Stimulated activated CD4-positive, alpha-beta T cell treated with anti-CD3 and anti-CD28 coated beads, Interleukin-4, amount 100 ng/mL, for 48 hours (primary cell): ENCODE measurements at places on chromosomes 7 and 10.
A peak's percentile ranks its signal among the peaks of the same experiment; 100 is the strongest.

DNA sequence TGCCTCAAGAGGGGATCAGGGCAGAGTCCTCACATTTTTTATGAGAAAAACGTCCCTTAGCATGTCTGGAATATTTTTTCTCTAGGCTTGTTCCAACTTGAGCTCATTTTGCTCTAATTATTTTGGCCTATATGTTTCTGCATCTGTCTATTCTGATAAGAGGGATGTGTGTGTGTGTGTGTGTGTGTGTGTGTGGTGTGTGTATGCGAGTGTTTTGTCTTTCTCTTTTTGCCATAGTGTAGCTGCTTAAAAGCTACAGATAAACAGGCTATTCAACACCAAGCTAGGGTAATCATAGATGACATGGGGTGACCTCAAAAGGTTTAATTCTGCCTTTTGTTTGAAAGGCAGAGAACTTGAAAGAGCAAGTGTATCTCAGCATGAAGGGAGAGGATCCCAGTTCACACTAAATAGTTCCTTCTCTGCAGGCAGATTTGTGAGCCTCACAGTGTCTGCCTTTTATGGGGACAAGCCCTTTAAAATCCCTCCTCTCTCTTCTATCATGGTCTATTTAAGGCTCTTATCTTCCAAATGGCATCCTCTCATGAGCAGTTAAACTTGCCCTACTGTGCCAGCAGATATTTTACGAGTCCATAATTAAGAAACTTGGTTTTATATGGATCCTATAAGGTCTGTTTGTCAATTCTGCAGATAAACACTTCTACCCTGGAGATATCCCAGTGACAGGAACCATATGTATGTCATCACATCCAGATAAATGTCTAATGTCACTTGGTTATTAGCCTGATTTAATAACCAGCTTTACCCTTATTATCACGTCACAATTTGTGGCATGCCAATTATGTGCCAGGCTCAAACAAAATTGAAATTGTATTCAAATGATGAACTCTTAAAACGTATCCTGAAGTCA is 202.9 kb upstream of the MTPN start:
- DNase-seq, result no peak

GRCh38 chr10:15169555-15170401 is 1.3 kb upstream of the NMT2 start:
- peak; percentile 24 for DNase-seq

GRCh38 chr10:97332591-97333350 is 1.8 kb downstream of the FRAT2 start:
- DNase-seq, result no peak

DNA sequence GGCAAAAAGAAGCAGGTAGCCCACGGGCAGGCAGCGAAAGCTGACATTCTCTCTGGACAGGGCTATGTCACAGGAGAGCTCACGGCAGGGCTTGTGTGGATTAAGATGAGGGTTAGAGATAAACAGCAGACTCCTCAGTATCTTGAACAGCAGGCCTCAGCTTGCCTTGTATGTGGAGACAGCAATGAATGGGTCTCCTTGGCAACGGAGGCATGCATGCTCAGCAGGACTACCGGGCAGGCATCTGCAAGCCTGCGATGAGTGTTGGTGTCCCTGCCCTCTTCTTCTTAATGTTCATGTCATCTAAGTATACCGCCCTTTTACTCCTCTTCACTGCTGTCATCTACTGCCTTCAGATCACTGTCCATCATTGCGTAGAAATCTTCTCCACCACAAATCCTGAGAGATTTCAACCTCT is 81.9 kb upstream of the C1GALT1 start:
- no peak for DNase-seq

DNA sequence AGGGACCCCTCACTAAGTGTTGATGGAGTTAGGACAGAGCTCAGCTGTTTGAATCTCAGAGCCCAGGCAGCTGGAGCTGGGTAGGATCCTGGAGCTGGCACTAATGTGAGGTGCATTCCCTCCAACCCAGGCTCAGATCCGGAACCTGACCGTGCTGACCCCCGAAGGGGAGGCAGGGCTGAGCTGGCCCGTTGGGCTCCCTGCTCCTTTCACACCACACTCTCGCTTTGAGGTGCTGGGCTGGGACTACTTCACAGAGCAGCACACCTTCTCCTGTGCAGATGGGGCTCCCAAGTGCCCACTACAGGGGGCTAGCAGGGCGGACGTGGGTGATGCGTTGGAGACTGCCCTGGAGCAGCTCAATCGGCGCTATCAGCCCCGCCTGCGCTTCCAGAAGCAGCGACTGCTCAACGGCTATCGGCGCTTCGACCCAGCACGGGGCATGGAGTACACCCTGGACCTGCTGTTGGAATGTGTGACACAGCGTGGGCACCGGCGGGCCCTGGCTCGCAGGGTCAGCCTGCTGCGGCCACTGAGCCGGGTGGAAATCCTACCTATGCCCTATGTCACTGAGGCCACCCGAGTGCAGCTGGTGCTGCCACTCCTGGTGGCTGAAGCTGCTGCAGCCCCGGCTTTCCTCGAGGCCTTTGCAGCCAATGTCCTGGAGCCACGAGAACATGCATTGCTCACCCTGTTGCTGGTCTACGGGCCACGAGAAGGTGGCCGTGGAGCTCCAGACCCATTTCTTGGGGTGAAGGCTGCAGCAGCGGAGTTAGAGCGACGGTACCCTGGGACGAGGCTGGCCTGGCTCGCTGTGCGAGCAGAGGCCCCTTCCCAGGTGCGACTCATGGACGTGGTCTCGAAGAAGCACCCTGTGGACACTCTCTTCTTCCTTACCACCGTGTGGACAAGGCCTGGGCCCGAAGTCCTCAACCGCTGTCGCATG is 5.2 kb downstream of the CHPF2 start:
- DNase-seq, result no peak

DNA sequence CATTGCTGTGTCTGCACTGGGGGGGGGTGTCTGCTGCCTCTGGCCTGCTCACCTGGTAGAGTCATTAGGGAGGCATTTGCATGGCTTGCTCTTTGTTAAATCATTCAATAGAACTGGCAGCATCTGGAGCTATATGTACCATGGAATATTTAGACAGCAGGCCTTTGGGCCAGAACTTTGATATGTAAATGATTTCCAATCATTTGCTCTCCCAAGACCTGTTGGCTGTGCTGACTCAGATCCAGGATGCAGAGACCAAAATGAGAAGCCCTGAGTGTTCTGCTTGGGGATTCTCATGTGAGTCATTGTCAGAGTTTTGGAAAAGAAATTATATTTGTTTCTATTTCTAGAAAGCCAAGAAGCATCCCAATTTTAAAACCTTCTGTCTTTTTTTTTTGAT is 257.6 kb upstream of the IGFBP3 start:
- DNase-seq, result no peak

GRCh38 chr10:71812913-71813590 is 38.0 kb downstream of the PSAP start:
- no peak for DNase-seq

- no peak for DNase-seq
These were observed 32.7 kb upstream of the TARP start for GRCh38 chr7:38306171-38306570.

DNA sequence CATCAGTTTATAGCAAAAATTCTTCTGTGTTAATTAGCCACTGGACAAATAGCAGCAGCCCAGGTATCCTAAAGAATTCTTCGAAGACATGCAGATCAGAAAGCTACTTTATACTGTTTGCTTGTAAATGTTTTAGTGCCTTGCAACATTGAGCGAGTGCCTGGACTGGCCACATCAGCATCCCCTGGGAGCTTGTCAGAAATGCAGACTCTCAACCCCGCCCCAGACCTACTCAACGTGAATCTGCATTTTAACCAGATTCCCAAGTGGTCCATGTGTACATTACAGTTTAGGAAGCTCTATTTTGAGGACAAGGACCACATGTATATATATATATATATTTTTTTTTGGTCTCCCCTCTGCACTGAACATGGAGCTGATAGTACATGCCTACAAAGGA is 18.5 kb upstream of the PLEKHS1 start:
- no peak for DNase-seq

DNA sequence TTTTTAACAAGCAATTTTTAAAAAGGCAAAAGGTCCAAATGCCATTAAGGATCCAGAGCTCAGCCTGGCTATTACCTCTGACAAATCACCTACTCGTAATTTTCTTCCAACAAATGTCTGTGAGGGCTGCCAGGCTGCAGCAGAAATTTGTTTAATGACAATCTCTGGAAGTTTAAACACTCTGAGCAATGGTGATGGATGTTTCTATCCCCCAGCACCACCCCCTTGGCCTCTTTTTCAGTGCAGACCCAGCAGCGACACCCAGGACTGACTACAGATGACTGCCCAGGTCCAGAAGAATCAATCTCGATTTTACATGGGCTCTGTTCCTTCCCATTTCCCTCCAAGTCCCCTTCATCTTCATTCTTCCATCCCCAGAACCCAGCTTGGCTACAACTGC is 201.4 kb upstream of the AOAH start:
- DNase-seq, result no peak

DNA sequence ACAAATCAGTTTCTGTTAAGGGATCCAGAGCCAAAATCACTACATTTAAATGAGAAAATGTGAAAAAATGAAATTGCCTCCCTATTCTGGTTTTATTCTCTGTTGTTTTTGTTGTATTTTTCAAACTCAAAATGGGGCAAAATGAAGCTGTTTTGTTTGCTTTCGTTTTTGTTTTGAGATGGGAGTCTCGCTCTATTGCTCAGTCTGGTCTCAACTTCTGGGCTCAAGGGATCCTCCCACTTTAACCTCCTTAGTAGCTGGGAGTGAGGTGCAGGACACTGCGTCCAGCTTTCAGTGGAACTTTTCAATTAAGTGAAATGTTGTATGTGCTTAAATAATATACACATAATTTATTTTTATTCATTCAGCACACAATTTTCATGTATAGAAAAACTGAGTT is 205.0 kb downstream of the SORCS1 start:
- no peak for DNase-seq

GRCh38 chr10:80406204-80406603 is 2.1 kb upstream of the PRXL2A start:
- DNase-seq, result no peak

- no peak for DNase-seq
These were observed 57.0 kb downstream of the LRRN3 start for GRCh38 chr7:111147708-111148533.

DNA sequence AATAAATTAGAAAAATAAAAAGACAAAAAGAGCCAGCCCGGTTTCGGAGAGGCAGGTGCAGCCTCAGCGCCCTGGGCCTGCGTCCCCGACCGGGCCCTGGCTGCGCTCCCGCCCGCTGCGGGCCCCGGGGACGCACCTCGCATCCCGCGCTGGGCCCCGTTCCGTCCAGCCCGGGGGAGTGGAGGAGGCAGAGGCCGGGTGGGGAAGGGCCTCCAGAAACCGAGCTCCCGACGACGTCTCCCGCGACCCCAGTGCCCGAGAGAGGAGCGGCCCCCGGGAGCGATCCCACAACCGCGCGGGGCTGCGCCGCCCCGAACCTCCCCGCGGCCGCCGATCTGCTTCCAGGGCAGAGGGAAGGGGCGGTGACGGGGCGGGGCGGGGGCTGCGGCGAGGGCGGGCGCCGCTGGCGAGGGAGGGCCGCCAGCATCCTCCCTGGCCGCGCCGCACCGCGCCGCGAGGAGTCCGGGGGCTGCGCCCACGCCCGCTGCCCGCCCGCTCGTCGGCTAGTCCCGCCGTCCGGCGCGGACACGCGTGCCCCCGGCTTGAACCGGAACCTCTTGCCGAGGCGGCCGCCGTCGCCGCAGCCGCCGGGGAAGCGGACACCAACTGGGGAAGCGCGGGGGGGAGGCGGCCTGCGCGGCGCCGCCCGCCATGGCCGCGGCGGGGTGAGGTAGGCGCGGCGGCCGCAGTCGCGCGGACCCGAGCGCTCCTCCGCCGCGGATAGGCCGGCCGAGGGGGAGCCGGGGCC is at the start of gene CCNY:
Gene CCNY, plus strand, starts transcription at position 426 of the 748 bp plus-strand sequence. CDS start 545 bp downstream, outside the sequence.
- peak; percentile 78 for DNase-seq

DNA sequence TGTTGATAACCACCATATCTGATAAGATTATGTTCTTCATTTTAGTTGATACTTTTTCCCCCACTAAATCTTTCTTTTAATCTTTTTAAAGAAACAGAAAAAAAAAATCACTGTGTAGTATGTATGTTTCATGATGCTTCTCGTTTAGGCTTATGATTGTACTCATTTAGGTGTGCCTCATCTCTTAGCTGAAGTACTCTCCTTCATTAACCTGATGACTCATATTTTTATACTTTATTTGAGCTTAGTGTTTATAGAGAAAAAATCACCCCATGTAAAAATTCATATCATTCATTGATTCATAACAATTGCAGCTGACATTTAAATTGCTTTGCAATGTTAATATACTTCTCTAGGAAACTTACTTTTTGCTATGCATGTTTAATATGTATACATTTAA is 158.9 kb downstream of the MLLT10 start:
- no peak for DNase-seq

GRCh38 chr7:119483364-119483763 is 789.6 kb upstream of the KCND2 start:
- DNase-seq, result no peak

DNA sequence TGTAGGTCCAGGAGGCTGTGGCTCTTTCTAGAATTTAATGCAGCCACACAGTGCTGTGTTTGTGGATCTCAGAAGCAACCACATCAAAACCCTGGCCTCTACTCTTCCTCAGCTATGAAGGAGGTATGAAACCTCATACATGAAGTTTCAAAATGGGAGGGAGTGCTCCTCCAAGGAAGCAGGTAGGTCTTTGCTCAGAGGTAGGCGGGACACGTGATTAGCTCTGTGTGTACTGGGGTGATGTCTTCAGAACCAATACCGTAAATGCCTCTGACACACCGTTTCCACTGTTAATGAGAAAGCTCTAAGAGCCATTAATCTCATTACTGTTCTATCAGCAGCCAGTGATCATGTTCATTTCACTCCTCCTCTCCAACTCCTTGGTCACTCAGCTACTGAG is 126.1 kb downstream of the PLXNA4 start:
- peak; percentile 36 for DNase-seq

GRCh38 chr10:122492999-122493481 is 31.7 kb downstream of the HTRA1 start:
- no peak for DNase-seq

DNA sequence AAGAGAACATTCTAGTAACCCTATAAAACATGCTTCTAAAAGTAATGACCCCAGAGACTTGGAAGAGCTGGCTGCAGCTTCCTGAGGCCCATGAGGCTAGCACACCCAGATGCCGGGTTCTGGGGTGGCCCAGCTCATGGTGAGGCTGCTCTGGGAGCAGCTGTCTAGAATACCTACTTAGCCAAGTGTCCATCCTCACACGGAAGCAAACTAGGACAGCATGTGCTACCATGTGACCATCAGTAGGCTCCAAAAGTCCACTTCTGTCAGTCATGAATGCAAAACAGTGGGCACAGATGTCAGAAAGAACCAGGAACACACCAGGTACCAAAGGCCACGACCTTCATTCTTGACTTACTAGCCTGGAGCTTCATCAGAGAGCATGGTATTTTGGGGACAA is 32.4 kb downstream of the CTBP2 start:
- no peak for DNase-seq

GRCh38 chr7:18653381-18654155 is 158.0 kb downstream of the HDAC9 start:
- DNase-seq, result no peak

DNA sequence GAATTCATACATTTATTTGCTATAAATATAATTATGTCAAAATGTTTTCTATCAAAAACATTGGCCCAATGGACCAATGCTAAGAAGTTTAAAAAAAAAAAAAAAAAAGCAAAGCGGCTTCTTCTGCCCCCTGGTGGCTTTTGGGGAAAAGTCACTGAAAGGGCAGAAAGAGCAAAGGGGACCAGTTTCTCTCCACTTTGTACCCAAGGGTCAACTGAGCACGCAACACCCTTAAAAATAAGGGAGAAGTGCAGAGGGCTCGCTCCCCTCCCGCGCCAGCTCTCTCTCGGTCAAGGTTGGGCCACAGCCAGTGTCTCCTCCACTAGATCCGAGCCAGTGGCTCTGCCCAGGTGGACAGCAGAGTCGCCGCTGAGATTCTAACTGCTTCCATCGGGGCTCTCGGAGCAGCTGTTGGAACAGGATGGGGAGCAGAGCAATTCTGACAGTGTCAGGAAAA is 136.4 kb upstream of the FGFR2 start:
- DNase-seq, result no peak
